Activated T-cell treated with anti-CD3 and anti-CD28 coated beads, Interleukin-2, amount 50 U/mL, for 24 hours (primary cell): ENCODE measurements at places on chromosomes 7 and 10.

- no peak for DNase-seq
Measured at GRCh38 chr10:60910543-60910942, 33.4 kb downstream of the RHOBTB1 start.

- no peak for DNase-seq
Measured at GRCh38 chr10:1468811-1469210, 268.5 kb downstream of the ADARB2 start.

DNA sequence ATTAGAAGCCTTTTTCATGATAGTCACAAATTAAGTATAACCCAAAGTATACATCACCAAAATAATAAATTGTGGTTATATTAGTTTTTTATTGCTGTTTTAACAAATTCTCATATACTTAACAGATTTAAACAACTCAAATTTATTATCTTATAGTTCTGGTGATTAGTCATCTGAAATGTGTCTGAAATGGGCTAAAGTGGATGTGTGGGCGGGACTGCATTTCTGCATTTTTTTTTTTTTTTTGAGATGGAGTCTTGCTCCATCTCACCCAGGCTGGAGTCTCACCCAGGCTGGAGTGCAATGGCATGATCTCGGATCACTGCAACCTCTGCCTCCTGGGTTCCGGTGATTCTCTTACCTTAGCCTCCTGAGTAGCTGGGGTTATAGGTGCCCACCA, 891.5 kb upstream of the CELF2 start:
- no peak for DNase-seq

DNA sequence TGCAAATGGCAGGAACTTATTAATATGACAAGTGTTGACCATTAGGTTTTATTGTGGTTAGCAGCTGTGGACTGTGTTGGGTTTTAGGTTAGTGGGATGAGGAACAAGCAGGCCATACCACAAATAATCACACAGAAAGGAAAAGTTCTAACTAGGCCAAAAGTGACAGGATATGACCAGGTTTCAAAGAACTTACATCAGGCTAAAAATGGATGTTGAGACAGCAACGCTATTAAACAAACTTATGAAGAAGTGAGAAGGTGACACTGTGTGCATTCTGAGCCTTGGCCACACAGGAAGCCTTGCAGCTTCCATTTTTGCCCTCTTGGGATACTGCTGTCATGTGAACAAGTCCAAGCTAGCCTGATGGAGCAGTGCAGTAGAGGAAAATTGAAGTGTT, 568.8 kb downstream of the HTR7 start:
- no peak for DNase-seq

- DNase-seq, result no peak
Measured at GRCh38 chr10:126063353-126063791, 167.0 kb downstream of the FANK1 start.

DNA sequence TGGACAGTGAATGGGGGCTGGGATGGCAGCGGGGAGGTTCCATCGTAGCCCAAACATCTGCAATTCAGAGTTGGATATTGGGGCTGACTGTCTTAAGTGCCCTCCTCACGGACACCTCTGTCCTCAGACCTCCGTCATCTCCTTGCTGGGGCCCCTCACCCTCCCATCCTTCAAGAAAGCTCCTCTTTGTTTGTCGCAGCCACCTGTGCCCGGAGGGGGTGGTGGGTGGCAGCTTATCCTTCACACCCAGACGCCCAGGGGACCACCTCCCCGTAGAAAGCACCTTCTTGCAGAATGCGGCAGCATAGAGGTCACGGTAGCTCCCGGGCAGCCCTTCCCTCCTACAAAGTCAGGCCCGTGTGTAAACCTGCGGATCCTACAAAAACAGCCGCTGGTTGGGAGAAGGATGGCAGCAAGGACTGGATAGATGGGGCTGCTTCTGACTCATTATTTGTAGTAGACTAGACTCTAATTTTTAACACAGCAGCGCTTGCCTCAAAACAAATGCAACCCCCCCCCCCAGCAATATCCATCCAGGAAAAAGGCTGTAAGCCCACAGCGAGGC, 1.3 kb upstream of the PTPRN2 start:
- no peak for DNase-seq

GRCh38 chr7:150376560-150376959, 2.6 kb upstream of the ZNF775 start:
- DNase-seq, result no peak

DNA sequence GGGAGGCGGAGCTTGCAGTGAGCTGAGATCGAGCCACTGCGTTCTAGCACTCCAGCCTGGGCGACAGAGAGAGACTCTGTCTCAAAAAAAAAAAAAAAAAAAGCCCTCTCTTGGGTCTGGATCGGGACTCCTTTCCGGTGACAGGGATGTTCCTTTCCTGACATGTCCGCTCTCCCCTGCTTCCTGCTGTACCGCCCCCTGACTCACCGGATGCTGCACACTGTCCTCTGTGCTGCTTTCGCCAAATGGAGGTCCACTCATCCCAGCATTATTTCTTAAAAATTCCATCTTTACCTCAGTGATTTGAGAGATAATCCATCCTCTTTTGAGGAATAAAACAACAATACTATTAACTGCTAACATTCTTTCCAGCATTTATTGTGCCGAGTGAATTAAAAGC, 113.8 kb upstream of the EEPD1 start:
- no peak for DNase-seq

DNA sequence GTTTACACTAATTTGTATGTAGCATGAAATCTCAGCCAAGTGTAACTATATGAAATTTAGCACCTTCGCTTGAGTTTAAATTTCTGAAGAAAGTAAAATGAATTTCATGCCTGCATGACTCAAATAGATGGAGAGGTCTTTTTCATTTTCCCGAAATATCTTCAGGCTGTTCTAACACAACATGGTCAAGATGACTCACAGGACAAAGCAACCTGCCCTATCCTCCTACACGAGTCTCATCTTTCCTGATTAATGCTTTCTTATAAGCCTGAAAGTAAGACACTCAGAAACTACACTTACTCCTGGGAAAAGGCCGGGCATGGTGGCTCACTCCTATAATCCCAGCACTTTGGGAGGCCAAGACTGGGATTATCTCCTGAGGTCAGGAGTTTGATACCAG, 41.2 kb downstream of the CH25H start:
- DNase-seq, result no peak
